ENCODE measurements at places on chromosomes 13 and 19.

DNA sequence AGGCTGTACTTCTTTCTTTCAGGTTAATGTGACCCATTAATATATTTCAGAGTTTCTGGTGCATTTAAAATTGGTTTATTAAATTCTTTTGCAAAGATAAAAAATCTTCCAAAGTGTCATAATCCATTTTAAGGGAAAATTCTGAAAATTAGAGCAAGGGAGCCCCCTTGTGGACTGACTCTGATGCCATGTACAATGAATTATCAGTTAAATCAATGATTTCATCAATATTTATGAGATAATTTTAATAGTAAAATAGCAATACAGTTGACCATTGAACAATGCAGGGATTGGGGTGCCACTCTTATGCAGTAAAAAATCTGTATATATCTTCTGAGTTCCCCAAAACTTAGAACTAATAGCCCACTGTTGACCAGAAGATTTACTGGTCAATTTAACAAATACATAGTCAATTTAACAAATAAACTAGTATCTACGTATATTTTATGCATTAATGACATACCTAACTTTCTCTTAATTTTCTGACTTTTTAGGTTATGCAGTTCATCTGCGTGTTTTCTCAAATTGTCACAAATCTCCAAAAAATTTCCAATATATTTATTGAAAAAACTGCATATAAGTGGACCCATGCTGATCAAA lies 479.1 kb upstream of the MIR17HG start:
- no peak for DNase-seq

- no peak for DNase-seq
Measured at GRCh38 chr13:23723471-23723870, 153.3 kb downstream of the TNFRSF19 start.

DNA sequence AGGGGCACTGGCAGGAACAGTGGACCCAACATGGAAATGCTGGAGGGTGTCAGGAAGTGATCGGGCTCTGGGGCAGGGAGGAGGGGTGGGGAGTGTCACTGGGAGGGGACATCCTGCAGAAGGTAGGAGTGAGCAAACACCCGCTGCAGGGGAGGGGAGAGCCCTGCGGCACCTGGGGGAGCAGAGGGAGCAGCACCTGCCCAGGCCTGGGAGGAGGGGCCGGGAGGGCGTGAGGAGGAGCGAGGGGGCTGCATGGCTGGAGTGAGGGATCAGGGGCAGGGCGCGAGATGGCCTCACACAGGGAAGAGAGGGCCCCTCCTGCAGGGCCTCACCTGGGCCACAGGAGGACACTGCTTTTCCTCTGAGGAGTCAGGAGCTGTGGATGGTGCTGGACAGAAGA lies 4.1 kb downstream of the KLK2 start:
- DNase-seq, result no peak

DNA sequence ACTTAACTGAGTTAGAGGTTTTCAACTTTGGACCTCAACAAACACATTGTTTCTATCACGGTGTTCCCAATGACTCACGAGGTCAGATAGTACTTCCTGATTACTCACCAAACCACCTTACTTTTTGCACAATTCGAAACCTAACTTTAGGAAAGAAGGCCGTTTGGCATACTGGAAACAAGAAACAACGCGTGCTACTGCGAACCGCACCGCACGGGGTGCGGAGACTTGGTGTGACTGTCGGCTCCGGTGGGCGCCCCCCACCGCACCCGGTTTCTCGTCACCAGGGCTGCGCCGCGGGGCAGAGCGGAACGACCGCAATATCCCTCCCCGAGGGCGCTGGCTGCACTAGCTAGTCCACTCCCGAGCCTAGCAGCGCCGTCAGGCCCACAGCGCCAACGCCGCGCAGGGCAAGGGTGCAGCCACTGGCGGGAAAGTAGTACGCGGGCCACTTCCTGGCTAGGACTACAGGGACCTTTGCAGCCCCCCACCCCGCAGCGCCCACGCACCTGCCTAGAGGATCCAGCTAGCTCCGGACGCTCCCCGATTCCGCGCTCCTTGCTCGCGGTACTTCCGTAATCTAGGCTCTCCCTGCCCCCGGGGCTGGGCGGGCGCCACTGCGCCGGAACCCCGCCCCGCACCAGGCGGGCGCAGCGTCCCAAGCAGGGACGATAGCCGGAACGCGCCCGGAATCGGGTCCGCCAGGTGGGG lies at the start of gene PARP4:
TSS of gene PARP4 (minus strand) at position 582 of the 711 bp plus-strand sequence. CDS start 9,002 bp downstream, outside the sequence.
- DNase-seq, result no peak

DNA sequence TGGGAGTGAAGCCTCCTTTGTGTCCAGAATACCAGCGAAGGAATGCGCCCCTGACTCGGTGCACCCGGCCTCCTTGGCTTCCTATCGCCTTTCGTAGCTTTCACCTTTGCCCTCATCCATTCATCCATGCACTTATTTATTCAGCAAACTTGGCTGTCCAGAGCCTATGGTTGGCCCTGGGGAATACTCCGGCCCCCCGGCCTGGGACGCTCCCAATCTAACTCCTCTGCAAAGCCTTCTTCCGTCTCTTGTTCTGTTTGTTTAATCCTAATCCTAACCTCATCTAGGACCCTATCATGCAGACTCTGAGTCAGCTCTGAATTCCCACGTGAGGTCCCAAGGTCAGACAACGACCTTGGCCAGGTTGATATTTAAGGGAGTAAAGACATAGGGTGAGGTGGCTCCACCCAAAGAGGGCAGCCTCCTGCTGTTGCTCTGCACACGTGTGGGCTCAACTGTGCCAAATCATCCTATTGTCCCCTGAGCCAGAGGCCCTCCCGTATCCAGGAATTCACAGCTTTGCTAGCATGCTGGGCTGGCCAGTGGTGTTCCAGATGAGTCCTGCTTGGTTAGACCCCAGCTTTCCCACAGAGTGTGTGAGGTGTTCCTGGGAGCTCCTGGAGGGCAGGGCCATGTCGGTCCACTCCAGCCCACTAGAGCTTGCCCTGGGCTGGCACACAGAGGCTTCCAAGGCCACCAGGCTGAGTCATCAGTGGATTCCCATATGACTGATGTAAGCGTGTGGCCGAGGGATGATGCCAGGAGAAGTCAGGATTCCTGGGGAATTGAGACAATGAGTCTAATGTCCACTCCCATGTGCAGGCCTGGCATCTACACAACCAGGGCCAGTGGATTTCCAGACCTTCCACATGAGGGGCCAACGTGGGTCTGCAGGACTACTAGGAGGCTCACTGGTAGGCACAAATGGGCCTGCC lies 6.5 kb upstream of the CCNE1 start:
- no peak for DNase-seq

DNA sequence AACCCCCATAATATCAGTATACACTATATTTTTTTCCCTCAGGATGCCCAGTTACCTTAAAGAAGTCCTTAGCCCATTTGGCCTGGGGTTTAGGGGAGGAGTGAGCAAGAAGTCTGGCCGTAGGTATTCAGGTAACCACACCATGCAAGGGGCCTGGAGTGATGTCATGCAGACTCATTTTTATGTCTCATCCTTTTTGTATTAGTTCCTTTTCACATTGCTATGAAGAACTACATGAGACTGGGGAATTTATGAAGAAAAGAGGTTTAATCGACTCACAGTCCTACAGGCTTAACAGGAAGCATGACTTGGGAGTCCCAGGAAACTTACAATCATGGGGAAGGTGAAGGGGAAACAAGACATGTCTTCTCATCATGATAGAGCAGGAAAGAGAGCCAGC lies 12.2 kb downstream of the TPP2 start:
- no peak for DNase-seq

GRCh38 chr19:23262920-23263319 lies 12.7 kb upstream of the ZNF724 start:
- no peak for DNase-seq

GRCh38 chr13:71493189-71493588 lies 373.8 kb downstream of the DACH1 start:
- no peak for DNase-seq

GRCh38 chr13:50970956-50971355 lies 61.4 kb downstream of the RNASEH2B start:
- no peak for DNase-seq

- DNase-seq, result no peak
Measured at GRCh38 chr19:54045771-54046170, 17.9 kb downstream of the VSTM1 start.

DNA sequence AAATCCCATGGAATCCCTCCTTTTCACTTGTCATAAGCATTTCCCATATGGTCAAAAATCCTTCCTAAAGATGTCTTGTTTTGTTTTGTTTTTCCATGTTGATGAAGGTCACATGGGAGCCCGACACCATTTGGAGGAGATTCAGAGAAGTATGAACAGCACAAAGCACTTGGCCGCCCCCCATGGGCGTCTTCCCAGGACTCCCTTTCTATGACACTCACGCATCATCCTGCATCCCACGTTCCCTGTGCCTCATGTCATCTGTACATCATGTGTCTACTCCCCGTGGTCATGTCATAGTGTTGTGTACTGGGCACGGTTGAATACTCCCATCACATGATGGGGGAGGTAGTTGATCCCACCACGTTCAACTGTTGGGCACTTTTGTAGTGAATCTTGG lies 2.0 kb downstream of the ZSCAN1 start:
- DNase-seq, result no peak

GRCh38 chr13:24694907-24695306 lies 14.7 kb downstream of the ATP12A start:
- no peak for DNase-seq

DNA sequence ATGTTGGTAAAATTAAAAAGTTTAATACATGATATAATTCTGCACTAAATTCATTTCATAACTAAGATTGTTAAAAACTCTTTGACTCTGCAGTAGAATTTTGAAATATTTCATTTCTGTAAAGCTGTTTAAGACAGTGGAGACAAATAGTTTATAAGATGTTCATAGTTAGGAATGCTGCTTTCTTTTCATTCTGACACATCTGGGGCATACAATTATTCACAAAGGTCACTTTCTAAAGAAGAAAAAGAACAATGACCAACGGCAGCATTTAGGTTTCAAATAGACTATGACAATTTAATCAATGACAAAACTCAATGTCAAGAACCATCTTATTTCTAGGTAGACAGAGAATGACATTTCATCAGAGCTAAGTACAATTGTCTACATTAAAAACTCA lies 1422.1 kb downstream of the PCDH9 start:
- no peak for DNase-seq

DNA sequence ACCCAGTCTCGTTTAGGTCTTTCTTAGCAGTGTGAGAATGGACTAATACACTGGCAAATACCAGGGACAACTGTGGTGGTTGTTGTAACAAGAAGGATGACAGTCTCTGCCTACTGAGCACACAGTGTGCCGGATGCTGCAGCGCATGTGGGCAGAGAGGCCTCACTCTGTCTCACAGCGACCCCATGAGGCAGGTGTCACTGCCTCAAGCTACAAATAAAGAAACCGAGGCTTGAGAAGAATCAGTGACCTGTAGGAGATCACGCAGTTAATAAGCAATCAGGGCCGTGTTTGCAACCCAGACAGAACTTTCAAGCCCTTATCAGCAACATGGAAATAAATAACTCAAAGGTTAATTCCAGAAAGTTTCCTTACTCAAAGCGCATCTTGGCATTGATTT lies 40.5 kb upstream of the GAS6 start:
- DNase-seq, result no peak

DNA sequence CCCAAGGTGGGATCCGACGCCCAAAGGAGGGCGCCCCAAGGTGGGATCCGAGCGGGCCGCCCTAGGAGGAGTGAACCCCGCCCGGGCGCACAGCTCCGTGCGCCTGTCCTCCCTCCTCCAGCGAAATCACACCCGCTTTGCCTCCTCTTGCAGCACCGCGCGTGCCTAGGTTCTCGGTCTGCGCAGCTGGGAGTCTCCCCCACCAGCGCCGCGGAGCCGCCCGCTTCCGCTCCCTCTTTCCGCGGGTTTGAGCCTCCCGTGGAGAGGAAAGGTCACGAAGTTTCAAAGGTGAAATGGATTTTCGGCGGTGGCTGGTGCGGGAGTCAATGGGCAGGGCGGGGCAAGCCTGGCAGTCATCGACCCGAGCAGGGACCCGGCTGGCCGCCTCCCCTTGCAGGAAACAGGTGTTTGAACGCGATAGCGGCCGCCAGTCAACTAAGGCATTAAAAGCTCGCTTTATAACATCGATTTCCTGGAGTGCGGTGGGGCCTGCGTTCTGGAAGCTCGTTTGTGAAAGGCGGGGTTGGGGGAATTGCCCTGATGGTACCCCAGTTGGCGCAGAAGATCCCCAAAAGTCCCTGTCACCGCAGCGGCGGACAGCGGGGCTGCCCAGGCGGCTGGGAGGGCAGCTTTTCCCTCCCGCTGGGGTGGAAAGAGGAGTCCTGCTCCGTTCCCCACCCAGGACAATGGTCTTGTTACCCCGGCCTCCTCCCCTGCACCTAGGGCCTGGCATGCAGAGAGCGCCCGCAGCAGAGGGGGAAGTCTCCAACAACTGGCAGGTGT lies 9.0 kb upstream of the SOX1 start:
- DNase-seq, result no peak

- DNase-seq, result no peak
Measured at GRCh38 chr13:106528718-106529414, 6.6 kb downstream of the EFNB2 start.

GRCh38 chr13:76892488-76892887 lies 6.3 kb upstream of the KCTD12 start:
- no peak for DNase-seq

- DNase-seq, result no peak
Measured at GRCh38 chr19:29501816-29502580, 23.8 kb upstream of the VSTM2B start.

- no peak for DNase-seq
Measured at GRCh38 chr13:47788844-47789243, 212.2 kb downstream of the SUCLA2 start.

GRCh38 chr19:40598918-40599307 lies 2.3 kb upstream of the LTBP4 start:
- no peak for DNase-seq

- DNase-seq, result no peak
Measured at GRCh38 chr19:50947123-50947522, 5.7 kb downstream of the KLK5 start.

DNA sequence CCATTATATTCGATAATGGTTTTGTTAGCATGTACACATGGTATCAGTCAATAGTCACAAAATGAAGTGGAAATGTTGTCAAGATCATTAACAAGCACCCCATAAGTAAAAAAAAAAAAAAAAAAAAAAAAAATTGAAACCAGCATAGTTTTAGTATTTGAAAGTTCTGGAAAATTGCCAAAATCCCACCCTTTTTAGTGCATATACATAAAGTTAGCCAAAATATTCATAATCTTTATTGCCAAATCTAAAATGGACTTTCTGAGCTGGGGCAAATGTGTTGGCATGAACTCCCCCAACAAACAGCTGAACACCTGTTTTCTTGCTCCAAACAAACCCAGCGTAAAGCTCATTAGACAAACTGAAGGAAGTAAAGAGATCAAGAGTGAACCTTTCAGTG lies 73.9 kb downstream of the MZT1 start:
- no peak for DNase-seq

GRCh38 chr13:103715335-103715734 lies 649.1 kb upstream of the SLC10A2 start:
- no peak for DNase-seq

GRCh38 chr13:55981381-55981780 lies 1159.3 kb upstream of the PRR20A start:
- DNase-seq, result no peak

- no peak for DNase-seq
Measured at GRCh38 chr13:89486709-89487108, 1815.5 kb downstream of the SLITRK5 start.

DNA sequence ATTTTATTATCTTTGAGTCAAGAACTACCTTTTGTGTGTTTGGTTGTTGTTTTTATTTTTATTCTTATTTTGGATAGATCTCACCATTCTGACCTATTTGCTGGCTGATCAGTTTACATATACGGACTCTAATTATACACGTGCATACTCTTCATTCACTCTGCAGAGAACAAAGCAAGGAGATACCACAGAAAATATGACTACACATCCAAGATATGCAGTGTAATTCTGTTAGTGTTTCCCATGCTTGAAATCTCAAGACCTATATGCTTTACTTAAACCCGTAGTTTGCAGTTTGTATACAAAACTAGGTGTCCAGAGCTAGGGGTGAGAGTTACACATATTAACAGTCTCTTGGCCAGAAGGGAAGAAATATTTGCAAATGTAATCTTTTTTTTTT lies 205.5 kb downstream of the DCLK1 start:
- no peak for DNase-seq
